ENCODE measurements at places on chromosomes 2 and 18. TPM values are rescaled to one million over a fixed set of nuclear protein-coding genes. Genes with fewer than 3 reads are reported as not detected.

DNA sequence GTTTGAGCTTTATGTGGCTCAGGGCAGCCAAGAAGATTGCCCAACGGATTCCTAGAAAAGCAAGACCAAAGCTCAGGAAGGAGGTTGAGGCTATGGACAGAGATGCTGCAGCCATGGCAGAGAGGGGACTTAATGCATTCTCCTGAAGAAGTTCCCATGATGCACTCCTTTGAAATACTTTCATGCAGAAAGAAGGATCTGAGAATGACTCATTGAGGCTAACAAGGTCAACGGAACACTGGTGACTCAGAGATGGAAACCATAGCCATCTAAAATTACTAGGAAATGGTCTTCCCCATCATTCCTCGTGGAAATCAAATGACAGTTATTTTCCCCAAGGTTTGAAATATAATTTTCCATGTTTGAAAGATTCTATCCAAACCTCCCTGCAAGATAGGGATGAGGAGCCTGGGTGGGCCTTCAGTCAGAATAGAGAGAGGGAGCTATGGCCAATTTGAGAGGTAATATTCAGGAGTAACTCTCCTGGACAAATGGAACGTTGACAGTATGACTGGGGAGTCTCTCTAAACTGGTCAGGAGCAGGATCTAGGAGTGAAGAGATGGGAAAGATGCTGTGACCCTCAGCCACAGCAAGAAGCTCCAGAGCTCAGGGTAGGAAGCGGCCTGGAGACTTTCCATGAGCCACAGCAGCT lies 63.0 kb downstream of the REEP1 start:
- H3K36me3 ChIP-seq, result peaks cover 4% of the 10 kb centered on the region
- no peak overlapping the region for H3K4me3 ChIP-seq
- H3K4me1 ChIP-seq, result peaks cover 10% of the 10 kb centered on the region
- H3K27me3 ChIP-seq, result no peaks in the 10 kb centered on the region
- no peak overlapping the region for H3K27ac ChIP-seq

DNA sequence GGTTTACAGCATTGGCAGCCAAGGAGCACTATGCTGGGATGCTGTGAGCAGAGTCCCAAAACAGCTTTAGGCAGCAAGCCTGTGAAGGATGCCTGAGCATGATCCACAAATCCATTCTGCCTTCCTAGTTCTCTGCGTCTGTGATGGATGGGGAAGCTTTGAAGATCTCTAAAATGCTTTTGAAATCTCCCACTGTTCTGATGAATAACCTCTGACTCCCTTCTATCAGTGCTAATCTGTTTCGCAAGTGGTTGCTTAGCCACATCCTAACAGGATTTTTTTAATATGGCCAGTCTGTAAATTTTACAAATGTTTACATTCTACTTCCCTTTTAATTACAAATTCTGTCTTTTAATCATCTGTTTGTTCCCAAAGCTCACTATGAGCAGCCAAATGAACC lies 319.2 kb downstream of the GULP1 start:
- DNase-seq, result no peak
- no peaks in the 10 kb centered on the region for H3K36me3 ChIP-seq
- no peaks in the 10 kb centered on the region for H3K4me1 ChIP-seq
- H3K27me3 ChIP-seq, result no peaks in the 10 kb centered on the region

DNA sequence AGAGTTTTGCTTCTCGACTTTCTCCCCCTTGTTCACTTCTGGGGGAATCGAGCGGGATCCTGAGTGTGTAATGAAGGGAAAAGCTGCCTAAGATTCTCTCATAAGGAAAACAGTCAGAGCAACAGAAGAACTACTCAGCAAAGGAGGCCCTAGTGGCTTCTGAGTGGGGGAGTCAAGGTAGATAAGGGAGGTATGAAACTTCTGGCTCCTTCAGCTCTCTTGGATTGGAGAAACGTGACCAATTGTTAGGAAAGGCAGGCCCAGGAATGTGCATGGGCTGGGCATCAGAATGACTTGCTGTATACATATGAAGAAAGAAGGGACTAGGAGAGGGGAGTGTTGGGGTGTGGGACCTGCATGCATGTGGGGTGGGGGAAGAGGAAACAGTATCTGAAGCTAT lies 73.1 kb downstream of the KCNS3 start:
- H3K27me3 ChIP-seq, result peaks cover 3% of the 10 kb centered on the region
- H3K4me1 ChIP-seq, result no peaks in the 10 kb centered on the region
- DNase-seq, result no peak
- no peak overlapping the region for H3K27ac ChIP-seq
- H3K36me3 ChIP-seq, result no peaks in the 10 kb centered on the region

DNA sequence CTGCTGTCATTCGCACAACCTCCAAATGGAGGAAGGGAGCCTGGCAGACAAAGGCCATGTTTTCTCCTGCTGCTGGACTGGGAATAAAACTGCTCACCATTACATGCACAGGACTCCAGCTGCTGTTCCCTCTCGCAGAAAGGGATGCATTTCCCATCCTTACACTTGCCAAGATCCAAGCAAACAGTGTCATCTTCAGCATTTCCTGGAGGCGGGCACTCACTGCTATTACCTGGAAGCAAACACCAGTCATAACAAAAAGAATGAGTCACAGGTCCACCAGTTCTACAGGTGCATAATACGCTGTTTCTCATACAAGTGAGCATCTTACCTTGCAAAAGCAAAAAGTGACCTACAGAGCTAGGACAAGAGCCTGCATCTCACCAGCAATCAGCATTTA lies 22.7 kb downstream of the IAH1 start:
- no peak overlapping the region for H3K4me3 ChIP-seq
- peak; percentile 35 for DNase-seq
- H3K27me3 ChIP-seq, result no peaks in the 10 kb centered on the region
- H3K36me3 ChIP-seq, result peaks cover 24% of the 10 kb centered on the region
- H3K4me1 ChIP-seq, result peaks cover 31% of the 10 kb centered on the region

DNA sequence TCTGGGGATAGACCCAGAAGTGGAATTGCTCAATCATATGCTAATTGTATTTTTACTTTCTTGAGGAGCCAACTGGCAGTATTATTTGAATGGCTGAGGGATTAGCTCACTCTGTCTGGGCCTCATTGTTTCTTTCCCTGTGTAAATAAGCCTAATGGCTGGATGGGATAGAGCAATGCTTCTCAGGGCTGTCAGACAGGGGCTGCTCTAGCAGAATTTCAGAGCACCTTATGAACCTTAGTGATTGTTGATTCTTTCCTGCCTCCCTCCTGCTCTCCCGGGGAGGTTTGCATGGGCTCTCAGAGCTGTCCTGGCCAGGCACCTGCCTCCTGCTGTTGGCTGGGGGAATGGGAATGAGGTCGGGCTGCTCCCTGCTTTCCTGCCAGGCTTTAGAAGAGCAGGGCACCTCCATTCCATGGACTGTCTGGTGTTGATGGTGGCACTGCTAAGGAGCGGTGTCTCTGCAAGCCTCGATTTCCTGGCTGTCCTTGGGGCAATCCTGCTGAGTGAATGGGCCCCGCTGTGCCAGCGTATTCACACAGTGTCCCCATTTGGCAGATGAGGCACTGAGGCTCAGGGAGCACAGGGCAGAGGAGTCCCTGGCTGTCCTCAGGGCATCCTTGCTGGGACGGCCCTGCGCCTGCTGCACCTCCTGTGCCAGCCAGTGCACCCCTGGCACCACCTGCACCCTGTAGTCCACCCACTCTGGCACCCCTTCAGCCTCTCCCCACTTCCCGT lies 468.2 kb upstream of the HS6ST1 start:
- H3K36me3 ChIP-seq, result no peaks in the 10 kb centered on the region
- no peak overlapping the region for H3K27ac ChIP-seq
- DNase-seq, result no peak
- H3K27me3 ChIP-seq, result no peaks in the 10 kb centered on the region

GRCh38 chr18:1982056-1982455 lies 589.2 kb downstream of the METTL4 start:
- H3K27ac ChIP-seq, result no peak overlapping the region
- H3K4me1 ChIP-seq, result no peaks in the 10 kb centered on the region
- no peak overlapping the region for H3K4me3 ChIP-seq
- H3K36me3 ChIP-seq, result no peaks in the 10 kb centered on the region
- peaks cover 8% of the 10 kb centered on the region for H3K27me3 ChIP-seq
- DNase-seq, result no peak

- no peaks in the 10 kb centered on the region for H3K36me3 ChIP-seq
- DNase-seq, result peak; percentile 68
- H3K27me3 ChIP-seq, result peaks cover 20% of the 10 kb centered on the region
- H3K4me1 ChIP-seq, result peaks cover 8% of the 10 kb centered on the region
- H3K4me3 ChIP-seq, result no peak overlapping the region
Measured at GRCh38 chr2:240437861-240438809, 2.7 kb downstream of the GPC1 start.

GRCh38 chr2:65120990-65121693 lies 8.8 kb downstream of the RAB1A start:
- H3K4me1 ChIP-seq, result peaks cover 62% of the 10 kb centered on the region
- DNase-seq, result no peak
- H3K27ac ChIP-seq, result no peak overlapping the region
- H3K27me3 ChIP-seq, result no peaks in the 10 kb centered on the region
- no peak overlapping the region for H3K4me3 ChIP-seq
- H3K36me3 ChIP-seq, result no peaks in the 10 kb centered on the region

- no peak overlapping the region for H3K27ac ChIP-seq
- H3K27me3 ChIP-seq, result peaks cover 6% of the 10 kb centered on the region
- H3K4me3 ChIP-seq, result no peak overlapping the region
- H3K36me3 ChIP-seq, result no peaks in the 10 kb centered on the region
- no peaks in the 10 kb centered on the region for H3K4me1 ChIP-seq
Measured at GRCh38 chr2:192004188-192004963, 157.5 kb upstream of the CAVIN2 start.

DLGAP1 gene
- not detected for total RNA-seq

KCNG3 gene
- 0.19 TPM for total RNA-seq

PTPRN gene
- not detected for total RNA-seq

LOXHD1 gene
- total RNA-seq, result 0.05 TPM
